ENCODE measurements at places on chromosomes 1 and 21.

DNA sequence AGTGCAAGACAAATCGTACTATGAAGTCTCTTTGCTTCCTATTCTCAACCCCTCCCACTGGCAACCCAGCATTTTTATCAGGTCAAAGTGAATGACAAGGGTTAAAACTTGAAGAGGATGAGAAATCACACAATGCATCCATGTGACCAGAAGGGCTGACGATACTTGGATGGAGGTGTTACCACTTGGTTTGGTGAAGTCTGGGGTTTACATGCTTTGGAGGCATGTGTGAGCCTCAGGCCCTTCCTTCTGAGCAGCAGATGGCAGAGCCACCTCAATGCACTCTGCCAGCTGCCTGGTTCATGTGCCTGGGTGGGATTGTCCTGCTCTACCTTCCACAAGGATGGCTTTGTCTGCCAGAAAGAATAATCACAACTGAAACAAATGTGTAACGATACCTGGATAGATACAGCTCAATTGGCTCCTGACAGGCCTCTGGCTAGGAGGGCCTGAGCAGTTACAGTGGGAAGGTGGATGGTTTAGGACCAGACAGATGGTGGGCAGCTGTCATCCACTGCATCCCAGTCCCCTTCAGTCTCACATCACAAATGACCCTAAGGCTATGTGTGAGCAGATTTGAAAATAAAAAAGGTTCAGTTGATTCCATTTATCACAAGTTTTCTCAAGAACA, 51.5 kb upstream of the CNIH3 start:
- DNase-seq, result no peak

DNA sequence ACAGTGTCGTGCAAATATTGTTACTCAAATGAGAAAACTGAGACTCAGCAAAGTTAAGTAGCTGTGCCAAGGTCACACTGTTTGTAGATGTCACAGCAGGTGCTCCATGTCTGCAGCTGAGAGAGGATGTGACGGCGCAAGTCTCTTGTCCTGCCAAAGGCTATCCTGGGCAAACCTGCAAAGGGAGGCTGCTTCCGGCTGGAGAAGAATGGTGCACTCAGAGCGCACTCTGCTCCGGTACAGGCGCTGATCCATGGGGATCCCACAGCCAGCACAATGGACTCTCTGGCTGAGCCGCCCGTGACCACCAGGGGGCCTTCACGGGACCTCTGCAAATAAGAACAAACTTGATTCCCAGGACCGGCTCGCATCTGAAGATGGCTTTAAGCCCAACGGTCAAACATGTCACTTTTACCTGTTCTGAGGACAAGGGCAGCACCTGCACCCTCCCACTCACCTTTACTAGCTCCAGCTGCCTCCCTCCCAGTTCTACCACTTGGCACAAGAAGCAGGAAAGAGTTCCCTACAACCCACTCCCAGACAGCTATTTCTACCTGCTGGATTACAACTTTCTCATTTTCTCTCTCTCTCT, 21.9 kb downstream of the RD3 start:
- DNase-seq, result peak; percentile 95

- no peak for DNase-seq
Measured at GRCh38 chr1:228955691-228956090, 220.4 kb downstream of the RHOU start.

DNA sequence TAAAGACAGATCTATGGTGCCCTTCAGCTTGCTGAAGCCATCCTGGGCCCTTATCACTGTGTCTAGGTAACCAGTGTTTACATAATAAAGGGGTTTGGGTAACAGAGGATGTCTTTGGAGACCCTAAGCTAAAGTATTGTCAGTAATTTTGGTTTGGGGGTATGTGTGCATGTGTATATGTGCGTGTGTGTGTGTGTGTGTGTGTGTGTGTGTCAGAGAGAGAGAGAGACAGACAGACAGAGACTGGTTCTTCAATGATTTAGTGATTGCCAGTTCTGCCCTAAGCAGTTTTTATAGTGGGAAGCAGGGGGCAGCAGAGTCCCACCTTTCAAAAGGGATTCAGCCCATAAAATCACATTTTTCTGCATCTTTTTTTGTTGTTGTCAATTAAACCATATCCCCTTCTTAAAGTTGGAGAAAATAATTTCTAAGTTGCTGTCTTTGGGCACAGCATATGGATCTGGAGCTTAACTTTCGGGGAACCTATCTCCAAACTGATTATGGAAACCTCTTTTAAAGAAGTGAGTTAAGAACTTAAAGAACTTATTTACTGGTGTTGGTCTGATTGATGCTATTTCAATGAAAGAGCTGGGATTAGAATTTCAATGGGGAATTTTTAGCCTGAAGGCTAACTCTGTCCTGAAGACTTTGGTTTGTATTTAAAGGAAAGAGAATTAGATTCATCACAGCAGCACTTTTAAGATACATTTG, 51.1 kb downstream of the ZNF326 start:
- peak; percentile 39 for DNase-seq

DNA sequence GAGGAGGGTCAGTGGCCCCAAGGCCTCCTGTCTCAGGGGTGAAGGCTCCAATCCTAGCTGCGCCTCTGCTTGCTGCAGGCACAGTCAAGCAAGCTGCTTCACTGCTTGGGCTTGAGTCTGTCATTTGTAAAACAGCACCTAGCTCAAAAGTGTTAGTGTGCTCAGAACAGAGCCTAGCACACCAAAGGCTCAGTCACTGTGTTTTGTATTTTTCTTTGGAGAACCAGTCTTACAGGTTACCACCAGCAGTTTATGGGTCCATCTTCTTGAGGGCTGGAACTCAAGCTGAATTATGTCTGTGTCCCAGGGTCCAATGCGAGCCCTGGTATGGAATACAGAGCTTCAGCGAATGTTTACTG, 113.6 kb downstream of the DMRTB1 start:
- DNase-seq, result no peak

DNA sequence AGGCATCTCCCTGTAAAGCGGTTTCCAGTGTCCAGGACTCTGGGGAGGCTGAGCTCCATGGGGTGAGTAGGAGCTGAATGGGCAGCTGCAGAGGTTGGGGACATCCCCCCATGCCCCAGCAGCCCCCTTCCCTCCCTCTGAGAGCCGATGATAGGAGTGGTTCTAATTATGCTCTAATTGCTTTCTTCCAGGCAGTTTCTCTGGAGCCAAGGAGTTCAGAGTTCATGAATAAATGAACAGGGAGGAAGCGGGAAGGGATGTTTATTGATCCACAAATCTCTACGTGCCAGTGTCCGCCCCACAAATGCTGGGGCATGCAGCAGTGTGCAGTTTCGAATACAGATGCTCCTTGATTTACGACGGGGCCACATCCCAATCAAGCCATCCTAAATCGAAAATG, 15.6 kb downstream of the NKAIN1 start:
- no peak for DNase-seq

DNA sequence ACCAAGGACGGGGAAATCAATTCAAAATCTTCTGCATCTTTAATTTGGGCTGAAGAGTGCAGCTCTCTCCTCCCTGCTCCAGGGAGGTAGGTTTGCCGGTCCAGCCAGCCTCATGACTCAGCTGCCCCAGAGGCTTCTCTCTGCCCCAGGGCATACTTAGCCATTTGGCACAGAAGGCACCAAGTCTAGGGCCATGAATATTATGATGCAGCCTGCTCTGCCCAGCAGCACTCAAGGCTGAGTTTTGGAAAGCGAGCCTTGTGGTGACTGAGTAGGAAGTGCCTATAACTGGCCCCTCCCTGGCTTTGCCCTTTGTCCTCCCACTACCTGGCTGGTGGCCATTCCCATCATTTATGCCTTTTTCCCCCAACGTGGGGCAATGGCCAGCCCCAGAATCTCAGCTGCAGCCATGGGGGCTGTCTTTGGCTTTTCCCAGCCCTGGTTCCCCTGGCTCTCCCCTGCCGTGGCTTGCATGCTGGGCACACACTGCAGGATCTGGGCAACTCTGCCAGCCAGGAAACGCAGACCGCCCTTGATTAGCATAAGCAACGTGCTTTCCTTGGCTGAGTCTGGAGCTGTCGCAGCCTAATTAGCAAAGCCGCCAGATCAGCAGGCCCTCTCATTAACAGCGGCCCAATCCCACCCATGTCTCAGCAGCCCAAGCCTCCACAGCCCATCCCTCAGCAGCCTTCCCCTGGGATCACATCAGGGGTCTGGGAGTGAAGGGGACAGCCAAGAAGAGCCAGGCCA, 258.6 kb upstream of the TMEM51 start:
- DNase-seq, result peak; percentile 44

GRCh38 chr21:37503848-37504467, 137.4 kb downstream of the DYRK1A start:
- no peak for DNase-seq

DNA sequence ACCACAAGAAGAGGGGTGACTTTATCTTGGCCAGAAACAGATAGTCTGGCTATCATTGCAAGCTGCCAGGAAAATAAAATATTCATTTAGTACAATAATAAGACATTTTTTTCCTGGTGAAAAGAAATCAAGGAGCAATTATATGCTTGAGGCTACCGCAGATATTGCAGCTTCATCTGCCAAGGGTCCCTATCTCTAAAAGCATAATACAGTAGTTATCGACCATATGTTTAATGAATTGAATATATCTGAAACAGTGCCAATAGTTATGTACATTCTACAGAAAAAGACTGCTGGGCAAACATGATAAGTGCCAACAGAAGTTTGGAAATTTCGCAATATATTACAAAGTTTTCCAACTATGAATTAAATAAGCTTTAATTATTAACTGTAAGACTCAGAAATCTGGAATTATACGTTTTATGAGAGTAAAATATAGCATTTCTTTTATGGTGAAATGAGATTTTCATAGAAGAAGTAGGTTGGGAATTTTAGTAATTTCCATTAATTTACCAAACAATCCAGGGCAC, 561.1 kb upstream of the ZP4 start:
- DNase-seq, result no peak

DNA sequence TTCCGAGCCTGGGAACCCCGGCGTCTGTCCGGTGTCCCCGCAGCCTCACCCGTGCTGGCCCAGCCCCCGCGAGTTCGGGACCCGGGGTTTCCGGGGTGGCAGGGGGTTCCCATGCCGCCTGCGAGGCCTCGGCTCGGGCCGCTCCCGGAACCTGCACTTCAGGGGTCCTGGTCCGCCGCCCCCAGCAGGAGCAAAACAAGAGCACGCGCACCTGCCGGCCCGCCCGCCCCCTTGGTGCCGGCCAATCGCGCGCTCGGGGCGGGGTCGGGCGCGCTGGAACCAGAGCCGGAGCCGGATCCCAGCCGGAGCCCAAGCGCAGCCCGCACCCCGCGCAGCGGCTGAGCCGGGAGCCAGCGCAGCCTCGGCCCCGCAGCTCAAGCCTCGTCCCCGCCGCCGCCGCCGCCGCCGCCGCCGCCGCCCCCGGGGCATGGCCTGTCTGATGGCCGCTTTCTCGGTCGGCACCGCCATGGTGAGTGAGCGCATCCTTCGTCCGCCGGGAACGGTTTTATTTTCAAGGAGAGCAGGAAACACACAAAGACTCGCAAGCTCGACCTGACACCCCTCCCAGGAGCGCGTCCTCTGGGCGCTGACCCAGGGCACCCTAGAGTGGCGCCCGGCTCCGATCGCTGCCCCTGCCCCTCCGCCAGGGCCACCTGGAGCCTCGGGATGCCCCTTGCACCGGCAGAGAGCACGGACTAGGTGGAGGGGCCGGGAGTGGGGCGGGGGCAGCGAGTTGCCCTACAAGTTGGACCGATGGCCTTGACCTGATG, at the start of gene ABCG1:
ABCG1 (plus strand) TSS at position 305 of the 770 bp plus-strand sequence; CDS start at position 428, 123 bp downstream.
- peak; percentile 68 for DNase-seq

DNA sequence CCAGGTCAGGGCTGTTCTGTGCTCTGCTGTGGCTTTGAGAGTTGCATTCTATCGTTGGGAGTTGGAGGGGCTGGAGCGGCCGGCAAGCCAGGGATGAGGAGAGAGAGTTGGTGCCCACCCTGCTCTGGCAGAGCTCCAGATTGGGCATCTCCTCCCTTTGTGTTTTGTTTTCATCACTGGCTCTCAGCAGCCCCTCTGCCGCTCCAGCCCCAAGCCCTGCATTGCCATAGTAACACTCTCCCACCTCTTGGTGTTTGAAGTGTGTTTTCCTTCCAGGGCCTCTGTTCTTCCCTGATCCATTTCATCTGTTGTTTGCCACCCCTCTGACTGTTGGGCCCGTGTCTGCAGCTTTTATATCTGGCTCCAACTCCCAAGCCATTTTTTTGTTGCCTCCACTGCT, 152.7 kb downstream of the URB2 start:
- no peak for DNase-seq

DNA sequence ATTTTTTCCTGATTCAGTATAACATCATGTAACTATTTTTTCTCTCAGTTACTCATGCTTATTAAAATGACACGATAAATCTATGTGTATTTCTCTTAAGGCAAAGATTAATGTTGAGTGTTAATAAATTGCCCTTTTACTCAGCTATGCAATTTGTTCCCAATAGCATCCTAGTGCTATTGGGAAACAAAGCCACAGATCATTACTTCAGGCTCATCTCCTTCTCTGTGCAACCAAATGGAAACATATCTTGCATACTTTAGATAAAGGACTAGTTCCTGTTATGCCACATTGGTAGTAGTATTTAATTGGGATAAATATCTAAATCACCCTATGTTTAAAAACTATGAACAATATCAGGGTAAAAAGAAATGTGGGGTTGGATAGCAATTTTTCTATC, 106.2 kb downstream of the PLPPR4 start:
- DNase-seq, result no peak

DNA sequence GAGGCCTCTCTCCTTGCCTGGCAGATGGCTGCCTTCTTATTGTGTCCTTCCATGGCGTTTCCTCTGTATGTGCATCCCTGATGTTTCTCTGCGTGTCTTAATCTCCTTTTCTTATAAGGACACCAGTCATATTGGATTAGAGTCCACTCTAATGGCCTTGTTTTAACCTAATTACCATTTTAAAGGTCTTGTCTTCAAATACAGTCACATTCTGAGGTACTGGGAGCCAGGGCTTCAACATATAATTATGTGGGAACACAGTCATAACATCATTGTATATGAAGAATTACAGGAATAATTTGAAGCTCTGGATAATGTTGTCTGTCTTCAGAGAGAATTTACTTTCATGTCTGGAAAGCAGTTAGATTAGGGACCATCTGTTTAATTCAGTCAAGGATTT, 56.4 kb upstream of the PTGFR start:
- no peak for DNase-seq

DNA sequence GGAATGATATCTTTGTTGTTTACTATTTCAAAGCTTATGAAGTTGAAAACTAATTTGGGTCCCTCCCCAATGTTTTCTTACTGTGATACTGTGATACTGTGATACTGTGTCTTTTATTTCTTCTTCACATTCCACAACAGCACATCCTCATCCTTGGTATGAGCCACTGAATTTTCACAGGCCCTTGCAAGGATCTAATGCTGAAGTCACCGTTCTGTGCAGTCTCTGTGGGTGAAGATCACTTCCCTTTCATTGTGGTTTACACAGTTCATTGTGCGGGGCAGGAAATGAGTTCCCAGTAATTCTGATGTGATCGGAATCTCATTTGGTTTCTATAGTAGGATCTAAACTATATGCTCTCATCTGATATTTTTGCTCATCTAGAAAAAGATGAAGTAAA, 32.1 kb upstream of the PAXBP1 start:
- no peak for DNase-seq

- peak; percentile 93 for DNase-seq
Measured at GRCh38 chr1:6385488-6386191, 7.9 kb downstream of the ACOT7 start.

- no peak for DNase-seq
Measured at GRCh38 chr1:221161571-221162041, 282.4 kb downstream of the HLX start.

GRCh38 chr1:14660801-14661200, 62.3 kb downstream of the KAZN start:
- DNase-seq, result no peak

- DNase-seq, result no peak
Measured at GRCh38 chr1:237471377-237471776, 419.3 kb downstream of the ZP4 start.
